ENCODE measurements at places on chromosomes 2 and 18.

DNA sequence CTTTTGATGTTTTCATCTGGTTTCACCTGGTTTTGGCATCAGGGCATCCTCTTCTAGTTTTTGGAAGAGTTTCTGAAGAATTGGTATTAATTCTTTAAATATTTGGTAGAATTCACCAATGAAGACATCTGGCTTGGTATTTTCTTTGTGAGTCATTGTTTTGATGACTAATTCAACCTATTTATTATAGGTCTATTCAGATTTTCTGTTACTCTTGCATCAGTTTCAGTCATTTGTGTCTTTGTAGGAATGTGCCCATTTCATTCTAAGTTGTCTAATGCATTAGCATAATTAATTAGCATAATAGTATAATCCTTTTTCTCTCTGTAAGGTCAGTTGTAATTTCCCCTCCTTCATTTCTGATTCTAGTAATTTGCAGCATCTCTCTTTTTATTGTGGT, 8.0 kb downstream of the GNLY start:
- DNase-seq, result no peak

DNA sequence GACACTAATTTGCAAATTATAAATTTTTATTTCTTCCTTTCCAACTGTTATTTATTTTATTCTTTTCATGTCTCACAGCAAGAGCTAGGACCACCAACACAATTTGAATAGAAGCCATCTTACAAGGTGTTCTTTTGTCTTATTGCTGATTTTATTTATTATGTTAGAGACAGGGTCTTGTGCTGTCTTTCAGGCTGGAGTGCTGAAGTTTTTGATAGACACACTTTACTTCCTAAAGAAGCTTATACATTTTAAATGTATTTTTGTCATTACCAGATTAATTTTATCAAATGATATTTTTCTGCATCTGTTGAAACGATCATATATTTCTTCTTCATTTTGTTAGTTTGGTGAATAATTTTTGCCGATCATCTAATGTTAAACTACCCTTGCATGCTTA, 130.3 kb upstream of the BCL2L11 start:
- no peak for DNase-seq

DNA sequence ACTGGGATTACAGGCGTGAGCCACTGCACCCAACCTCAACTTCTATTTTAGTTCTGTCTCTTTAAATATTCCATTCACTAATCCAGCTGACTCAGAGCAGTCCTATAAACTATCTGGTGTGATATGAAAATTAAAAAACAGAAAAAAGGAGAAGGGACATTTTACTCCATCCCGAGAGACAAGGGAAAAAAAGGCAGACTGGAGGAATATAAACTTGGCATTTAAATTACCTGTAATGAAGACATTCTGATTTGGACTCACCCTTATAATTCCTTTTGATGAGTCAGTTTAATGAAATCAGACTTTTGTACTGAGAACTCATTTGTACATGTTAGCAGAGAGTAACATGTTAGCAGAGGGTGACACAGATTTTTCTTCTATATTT, 74.8 kb upstream of the RIOK3 start:
- no peak for DNase-seq

GRCh38 chr2:100984892-100985307, 17.2 kb upstream of the RPL31 start:
- DNase-seq, result peak; percentile 70

- DNase-seq, result no peak
These were observed 250.6 kb downstream of the EIPR1 start for GRCh38 chr2:3126911-3127621.

DNA sequence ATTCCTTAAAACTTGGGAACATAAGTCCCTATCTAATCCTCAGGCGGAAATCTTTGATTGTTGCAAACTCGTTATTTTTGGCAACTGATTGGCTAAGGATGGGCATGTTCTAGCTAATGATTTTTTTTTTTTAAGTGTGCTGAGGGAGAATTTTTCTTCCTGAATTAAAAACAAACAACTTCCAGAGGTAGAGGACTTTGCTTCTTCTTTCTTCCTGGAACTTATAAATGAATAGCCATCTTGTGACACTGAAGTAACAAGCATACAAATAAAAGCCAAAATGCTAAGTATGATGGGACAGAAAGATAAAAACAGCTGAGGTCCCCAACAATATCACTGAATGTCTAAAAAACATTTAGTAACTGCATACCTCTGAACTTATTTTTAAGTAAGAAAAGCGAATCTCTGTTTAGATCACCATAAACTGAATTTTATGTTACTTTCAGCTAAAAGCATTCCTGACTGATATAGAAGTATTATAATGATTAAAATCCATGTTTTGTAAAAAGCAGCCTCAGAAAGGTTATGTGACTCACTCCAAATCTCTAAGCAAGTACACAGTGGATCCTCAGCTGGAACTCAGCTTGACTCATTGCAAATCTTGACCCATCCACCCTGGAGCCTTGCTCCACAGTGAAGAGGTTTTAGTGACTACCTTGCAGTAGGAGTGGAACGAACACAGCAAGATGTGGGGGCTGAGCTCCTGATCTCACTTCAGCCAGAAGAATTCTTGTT, 344.4 kb downstream of the CLIP4 start:
- no peak for DNase-seq

- DNase-seq, result no peak
These were observed 248.8 kb upstream of the FN1 start for GRCh38 chr2:215684448-215685237.

DNA sequence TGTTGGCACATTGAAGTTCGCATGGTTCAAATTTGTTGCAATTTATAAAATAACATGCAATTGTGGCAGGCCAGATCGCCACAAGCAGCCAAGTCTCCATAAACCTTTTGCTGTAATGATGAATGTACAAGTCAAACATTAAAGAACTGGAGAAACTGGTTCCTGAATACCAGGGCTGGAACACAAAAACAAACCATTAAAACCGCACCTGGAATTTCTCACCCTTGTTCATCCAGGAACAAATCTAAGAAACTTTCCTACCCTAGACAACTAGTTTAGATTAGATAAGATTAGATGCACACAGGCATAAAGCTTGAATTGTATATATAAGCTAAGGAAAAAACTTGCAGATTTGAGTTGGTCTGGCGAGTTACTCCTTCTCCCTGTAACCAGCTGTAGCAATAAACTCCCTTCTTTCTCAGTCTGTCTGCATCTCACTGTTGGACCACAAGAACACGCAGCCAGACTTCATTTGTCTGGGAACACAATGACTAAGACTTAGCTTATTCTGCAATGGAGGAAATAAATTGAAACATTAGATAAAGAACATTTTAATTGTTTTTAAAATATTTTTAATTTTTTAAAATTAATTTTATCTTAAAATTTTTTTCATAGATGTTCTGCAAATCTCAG, 1835.5 kb upstream of the LRRTM1 start:
- no peak for DNase-seq

GRCh38 chr2:39532933-39533332, 95.8 kb upstream of the MAP4K3 start:
- no peak for DNase-seq

DNA sequence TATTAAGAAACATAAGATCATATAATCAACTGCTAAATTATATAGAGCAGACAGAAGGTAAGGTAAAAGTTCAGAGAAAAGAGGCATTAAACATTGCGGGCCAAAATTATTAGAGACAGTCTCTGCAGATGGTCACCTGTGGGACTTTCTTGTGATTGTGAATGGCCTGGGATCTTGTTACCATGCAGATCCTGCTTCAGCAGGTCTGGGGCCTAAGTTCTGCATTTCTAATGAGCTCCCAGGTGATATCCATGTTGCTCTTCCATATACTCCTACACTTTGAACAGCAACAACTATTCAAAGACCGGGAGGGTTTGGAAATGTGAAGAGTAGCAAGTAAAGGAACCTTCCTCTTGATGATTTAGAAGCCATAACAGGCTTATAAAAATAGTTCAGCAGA, 8.5 kb upstream of the ETAA1 start:
- DNase-seq, result no peak

DNA sequence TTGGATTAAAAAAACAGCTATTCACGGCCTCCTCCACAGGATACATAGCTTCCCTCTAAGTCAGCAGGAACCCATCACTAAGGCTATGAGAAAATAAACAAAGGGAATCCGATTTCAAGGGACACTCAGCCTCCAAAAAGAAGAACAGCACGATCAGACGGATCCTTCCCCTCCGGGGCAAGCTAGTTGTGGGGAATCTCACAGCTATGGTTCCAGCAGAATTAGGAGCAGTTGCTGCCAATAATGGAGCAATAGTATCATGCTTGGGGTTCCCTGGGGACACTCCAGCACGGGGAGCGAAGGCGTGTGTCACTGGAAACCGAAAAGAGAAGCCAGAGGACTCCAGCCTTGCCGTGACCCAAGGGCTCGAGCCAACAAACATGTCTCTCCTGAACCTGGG, 163.1 kb downstream of the TTC32 start:
- no peak for DNase-seq

DNA sequence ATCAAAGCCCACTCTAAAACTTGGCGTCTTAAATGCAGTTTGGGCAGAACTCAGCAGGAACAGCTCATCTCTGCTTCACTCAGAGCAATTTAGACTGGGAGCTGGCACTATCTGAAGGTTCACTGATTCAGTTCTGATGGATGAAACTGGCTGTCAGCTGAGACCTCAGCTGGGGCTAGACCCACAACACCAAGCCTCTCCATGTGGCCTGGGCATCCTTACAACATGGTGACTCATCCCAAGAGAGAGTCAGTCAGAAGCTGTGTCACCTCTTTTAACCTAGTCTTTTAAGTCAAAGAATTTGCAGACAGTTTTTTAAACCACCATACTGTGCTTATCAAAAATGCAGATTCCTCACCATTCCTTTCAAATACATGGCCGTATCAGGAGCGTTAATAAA, 62.6 kb upstream of the ZNF397 start:
- DNase-seq, result no peak

DNA sequence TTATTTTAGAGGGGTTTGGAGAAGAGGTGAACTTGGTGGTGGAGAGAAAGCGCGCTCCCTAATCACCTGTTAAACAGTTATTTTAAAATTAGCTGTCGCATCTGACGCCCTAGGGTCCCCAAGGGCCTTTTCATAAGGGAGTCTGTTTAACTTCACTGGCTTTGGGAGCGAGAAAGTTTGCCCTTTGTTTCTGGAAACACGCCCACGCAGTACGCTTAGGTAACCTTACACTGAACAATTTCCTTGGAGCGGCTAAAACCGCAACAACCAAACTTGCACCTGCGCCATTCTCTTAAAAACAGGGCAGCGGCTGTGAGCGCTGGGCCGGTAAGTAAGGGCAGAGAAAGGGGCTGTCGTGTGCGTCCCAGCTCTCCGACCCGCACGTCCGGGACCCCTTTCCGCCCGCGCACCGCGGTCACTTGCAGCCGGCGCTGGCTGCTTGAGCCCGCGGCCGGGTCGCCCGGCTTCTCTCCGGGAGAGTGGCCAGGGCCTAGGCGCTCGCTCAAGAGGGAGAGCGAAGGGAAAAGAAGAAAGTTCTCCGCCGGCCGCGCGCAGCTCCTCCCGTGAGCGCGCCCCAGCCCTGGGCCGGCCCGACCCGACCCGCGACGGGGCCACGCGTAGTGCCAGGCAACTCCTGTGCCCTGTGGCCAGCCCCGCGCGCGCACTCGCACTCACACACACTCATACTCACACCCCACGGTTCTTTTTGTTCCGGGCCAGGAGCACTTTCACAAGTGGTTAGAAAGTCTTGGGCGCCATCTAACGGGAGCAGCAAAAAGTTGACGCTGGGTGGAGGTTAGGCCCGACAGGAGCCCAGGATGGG, 19.2 kb downstream of the POU3F3 start:
- DNase-seq, result no peak

DNA sequence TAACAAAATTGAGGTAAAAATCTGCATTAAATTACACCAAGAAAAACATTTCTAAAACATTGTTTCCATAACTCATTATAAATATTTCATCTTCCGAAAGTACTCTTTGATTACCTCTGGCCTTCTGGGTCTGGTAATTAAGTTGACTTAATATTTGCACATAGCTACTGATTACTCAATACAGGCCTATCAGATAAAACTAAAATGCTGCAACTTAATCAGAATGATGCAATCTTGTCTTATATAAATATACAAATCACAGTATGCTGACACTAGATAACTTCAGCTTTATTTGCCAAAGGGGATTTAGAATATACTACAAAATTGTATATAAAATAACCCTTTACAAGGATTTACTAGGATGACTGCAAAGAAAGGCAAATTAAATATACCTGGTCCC, 49.3 kb downstream of the SLC35F5 start:
- no peak for DNase-seq

- no peak for DNase-seq
These were observed 267.9 kb upstream of the TNP1 start for GRCh38 chr2:217127744-217128143.

GRCh38 chr18:9950289-9951016, 36.6 kb downstream of the VAPA start:
- DNase-seq, result no peak

GRCh38 chr2:241491549-241492173, 16.7 kb downstream of the STK25 start:
- DNase-seq, result no peak

DNA sequence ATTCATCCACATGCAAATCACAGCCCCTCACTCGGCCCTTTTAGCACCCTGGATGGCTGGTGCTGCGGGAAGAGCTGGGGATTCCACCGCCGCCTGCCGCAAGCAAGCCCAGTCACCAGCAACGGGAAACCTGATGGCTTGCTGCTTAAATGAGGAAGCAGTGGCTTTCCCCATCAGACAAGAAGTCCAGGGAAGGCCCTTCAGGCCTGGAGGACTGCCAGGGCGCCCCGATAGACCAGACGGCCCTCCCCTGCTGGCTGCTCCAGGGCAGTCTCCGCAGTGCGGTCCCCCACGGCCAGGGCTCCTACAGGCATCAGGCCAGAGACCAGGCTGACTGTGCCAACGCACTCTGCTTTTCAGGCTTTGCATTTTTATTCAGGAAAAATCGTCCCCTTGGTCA, 439.1 kb downstream of the EIPR1 start:
- DNase-seq, result no peak

GRCh38 chr2:29304399-29305060, 189.3 kb downstream of the CLIP4 start:
- DNase-seq, result no peak

GRCh38 chr2:60629305-60629662, 75.8 kb upstream of the BCL11A start:
- no peak for DNase-seq

DNA sequence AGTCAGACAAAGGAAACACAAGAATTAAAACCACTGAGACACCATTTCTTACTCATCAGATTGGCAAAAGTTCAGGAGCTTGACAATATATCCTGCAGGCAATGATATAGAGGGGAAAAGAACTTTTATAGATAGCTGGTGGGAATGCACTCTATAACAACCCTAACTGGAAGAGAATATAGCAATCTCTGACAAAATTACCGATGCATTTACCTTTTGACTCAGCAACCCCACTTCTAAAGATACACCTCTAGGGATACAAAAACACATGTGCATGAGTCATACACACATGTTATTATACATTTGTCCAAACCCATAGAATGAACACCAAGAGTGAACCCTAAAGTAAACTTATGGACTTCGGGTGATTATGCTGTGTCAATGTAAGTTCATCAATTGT, 79.4 kb upstream of the SRD5A2 start:
- DNase-seq, result no peak

DNA sequence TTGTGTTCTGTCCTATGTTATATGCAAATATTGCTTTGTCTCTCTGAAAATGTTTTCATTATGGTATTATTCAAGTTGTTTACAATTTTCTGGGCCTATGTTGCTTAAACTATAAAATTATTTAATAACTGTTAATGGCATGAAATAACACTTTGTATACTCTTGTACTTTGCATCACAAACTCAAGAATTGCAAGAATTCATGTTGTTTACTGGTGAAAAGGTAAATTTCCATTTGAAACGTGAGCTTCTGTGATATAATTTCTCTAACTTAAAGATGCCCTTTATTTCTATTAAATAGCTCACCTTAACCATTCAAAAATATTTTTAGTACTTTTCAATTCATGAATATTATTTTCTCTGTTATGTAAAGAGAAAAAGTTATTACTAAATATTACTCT, 1504.2 kb downstream of the SUCLG1 start:
- no peak for DNase-seq
